ENCODE measurements at places on chromosomes 4 and X. TPM values are rescaled to one million over a fixed set of nuclear protein-coding genes. Genes with fewer than 3 reads are reported as not detected.

Gene CRMP1
- total RNA-seq, result 0.33 TPM

Gene NXF2B
- not detected for total RNA-seq

Gene GRID2
- under 0.01 TPM for total RNA-seq

Gene QRFPR
- total RNA-seq, result not detected

Gene MTTP
- 0.26 TPM for total RNA-seq

Gene ASB5
- total RNA-seq, result 0.51 TPM

- no peak overlapping the region for H3K27ac ChIP-seq
- no peaks in the 10 kb centered on the region for H3K4me1 ChIP-seq
- H3K4me3 ChIP-seq, result no peak overlapping the region
These were observed 107.0 kb downstream of the TRAPPC11 start for GRCh38 chr4:183766140-183766539.

DNA sequence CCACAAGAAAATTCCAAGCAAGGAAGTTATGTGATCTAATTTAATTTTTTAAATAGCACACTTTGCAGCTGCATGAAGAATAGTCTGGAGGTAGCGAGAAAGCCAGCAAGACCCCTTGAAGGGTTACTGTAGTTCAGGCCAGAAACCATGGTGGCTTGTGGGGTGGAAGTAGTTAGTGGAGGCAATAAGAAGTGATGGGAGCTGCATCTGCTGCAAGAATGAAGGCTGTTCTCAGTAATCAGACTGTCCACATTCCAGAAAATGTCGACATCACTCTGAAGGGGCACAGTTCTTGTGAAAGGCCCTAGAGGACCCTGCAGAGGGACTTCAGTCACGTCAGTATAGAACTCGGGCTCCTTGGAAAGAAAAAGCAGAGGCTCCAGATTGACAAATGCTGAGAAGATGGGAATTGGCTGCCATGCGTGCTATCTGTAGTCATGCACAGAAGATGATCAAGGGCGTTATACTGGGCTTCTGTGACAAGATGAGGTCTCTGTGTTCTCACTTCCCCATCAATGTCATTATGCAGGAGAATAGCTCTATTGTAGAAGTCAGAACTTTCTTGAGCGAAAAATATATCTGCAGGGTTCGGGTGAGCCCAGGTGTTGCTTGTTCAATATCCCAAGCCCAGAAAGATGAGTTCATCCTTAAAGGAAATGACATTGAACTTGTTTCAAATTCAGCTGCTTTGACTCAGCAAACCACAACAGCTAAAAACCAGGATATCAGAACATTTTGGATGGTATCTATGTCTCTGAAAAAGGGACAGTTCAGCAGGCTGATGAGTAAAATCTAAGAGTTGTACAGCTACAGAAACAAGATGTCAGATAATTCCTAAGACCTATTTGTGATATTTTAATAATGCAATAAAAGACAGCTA is 254.2 kb downstream of the CBR4 start:
- no peak overlapping the region for H3K27ac ChIP-seq
- H3K4me1 ChIP-seq, result peaks cover 4% of the 10 kb centered on the region
- H3K27me3 ChIP-seq, result no peaks in the 10 kb centered on the region
- H3K36me3 ChIP-seq, result no peaks in the 10 kb centered on the region
- no peak for DNase-seq
- no peak overlapping the region for H3K4me3 ChIP-seq

DNA sequence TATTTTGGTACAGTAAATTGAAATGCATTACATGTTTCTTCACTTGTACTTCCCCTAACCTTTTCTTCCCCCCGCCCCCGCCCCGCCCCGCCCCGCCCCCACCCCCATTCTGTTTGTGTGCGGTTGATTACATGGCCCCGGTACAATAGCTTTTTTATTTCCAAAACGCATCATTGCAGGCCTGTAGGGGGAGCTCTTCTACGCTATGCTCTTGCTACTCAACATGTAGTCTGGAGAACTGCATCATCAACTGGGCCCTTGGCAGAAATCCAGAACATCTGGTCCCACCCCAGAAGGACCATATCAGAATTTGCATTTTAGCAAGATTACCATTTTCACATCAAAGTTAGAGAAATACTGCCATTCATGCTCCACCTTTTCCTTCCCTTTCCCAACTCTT is 333.3 kb upstream of the DDX53 start:
- H3K4me3 ChIP-seq, result no peak overlapping the region
- no peaks in the 10 kb centered on the region for H3K4me1 ChIP-seq
- no peaks in the 10 kb centered on the region for H3K27me3 ChIP-seq
- no peak overlapping the region for H3K27ac ChIP-seq
- H3K36me3 ChIP-seq, result no peaks in the 10 kb centered on the region

- no peak for DNase-seq
- no peak overlapping the region for H3K4me3 ChIP-seq
- no peaks in the 10 kb centered on the region for H3K4me1 ChIP-seq
- H3K27ac ChIP-seq, result no peak overlapping the region
- H3K36me3 ChIP-seq, result no peaks in the 10 kb centered on the region
- H3K27me3 ChIP-seq, result no peaks in the 10 kb centered on the region
These were observed 102.0 kb upstream of the LSM6 start for GRCh38 chr4:146073517-146073916.

- no peak overlapping the region for H3K27ac ChIP-seq
- DNase-seq, result peak; percentile 85
- no peaks in the 10 kb centered on the region for H3K4me1 ChIP-seq
These were observed 65.8 kb upstream of the MSN start for GRCh38 chrX:65601530-65602220.

DNA sequence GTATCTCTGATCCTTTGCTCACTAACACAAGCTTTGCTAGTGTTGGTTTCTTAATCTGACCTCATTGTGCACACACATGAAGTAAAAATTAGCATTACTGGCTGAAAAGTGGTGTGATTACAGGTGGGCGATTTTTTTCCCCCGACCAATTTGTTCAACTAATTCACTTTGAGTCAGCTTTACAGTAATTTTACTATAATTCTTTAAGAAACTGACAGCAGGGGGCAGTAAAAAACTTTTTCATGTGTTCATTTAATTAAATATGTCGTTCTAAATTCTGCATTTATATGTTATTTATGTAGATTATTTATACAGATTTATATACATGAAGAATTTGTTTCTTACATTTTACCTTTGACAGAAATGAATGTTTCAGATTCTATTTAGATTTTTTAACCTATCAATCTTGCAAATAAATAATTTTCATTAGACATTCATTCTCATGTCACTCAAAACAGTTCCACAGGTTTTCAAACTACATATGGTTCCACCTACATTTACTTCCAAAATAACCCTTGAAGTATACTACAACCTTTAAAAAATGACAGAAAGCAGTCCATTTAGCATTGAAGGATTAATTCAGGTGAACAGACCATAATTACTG is 17.5 kb downstream of the PALLD start:
- no peak overlapping the region for H3K4me3 ChIP-seq
- H3K4me1 ChIP-seq, result no peaks in the 10 kb centered on the region
- no peak overlapping the region for H3K27ac ChIP-seq
- DNase-seq, result peak; percentile 70
- no peaks in the 10 kb centered on the region for H3K36me3 ChIP-seq

GRCh38 chr4:187232196-187232595 is 508.5 kb upstream of the FAT1 start:
- H3K36me3 ChIP-seq, result no peaks in the 10 kb centered on the region
- no peaks in the 10 kb centered on the region for H3K4me1 ChIP-seq
- DNase-seq, result no peak
- no peaks in the 10 kb centered on the region for H3K27me3 ChIP-seq
- H3K27ac ChIP-seq, result no peak overlapping the region

GRCh38 chr4:111230265-111230664 is 607.4 kb upstream of the PITX2 start:
- no peaks in the 10 kb centered on the region for H3K4me1 ChIP-seq
- H3K27me3 ChIP-seq, result no peaks in the 10 kb centered on the region
- no peak overlapping the region for H3K4me3 ChIP-seq
- H3K36me3 ChIP-seq, result no peaks in the 10 kb centered on the region
- no peak for DNase-seq

DNA sequence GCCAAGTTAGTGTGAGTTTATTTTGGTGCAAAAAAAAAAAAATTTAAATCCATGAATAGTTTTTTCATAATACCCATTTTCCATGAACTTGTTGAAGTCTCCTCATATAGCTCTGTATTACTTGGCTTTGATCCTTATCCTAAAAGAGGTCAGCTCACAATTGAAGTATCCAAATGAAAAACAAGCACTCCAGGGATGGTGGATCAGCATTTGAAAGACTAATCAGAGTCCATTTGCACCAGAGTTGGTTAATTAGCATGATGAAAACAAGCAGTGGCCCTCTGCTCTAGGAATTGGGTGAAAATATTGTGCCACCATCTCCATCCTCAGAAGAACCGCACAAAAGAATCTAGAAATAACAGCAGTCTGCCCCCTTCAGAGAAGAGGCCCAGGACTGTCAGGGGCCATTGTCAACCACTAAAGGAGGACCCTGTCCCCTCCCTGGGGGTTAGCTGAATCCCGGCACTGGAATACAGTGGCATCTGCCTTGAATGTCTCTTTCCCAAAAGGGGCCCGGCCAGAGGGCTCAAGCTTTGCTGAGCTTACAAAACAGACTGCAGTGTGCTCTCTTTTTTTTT is 24.7 kb downstream of the SH3KBP1 start:
- no peak overlapping the region for H3K27ac ChIP-seq
- no peak for DNase-seq
- H3K27me3 ChIP-seq, result no peaks in the 10 kb centered on the region
- peaks cover 2% of the 10 kb centered on the region for H3K4me1 ChIP-seq

GRCh38 chrX:20267931-20268701 is 1.4 kb upstream of the RPS6KA3 start:
- H3K27ac ChIP-seq, result no peak overlapping the region
- no peaks in the 10 kb centered on the region for H3K36me3 ChIP-seq
- H3K27me3 ChIP-seq, result no peaks in the 10 kb centered on the region
- no peak overlapping the region for H3K4me3 ChIP-seq
